ENCODE measurements at places on chromosomes 2 and 18. TPM values are rescaled to one million over a fixed set of nuclear protein-coding genes. Genes with fewer than 3 reads are reported as not detected.

GRCh38 chr2:157788201-157788600 lies 87.9 kb downstream of the ACVR1 start:
- DNase-seq = no peak

DNA sequence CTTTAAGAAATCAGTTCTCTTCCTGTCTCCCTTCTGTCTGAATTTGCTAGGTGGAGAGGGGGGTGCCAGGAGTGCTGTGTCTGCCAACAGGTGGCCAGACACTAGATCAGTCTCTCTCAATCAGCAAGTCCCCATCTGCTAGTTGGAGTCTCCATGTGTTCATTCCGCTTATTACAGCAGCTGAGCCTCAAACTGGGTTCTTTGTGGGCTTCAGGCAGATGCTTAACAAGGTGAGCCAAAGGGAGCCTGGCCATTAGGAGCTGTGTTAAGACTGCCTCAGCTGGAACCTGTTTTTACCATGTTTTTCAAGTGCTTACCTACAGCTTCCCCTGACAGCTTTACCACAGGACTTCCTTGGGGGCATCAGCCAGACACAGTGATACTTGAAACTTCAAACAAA lies 401.9 kb downstream of the LRP1B start:
- DNase-seq = no peak

DNA sequence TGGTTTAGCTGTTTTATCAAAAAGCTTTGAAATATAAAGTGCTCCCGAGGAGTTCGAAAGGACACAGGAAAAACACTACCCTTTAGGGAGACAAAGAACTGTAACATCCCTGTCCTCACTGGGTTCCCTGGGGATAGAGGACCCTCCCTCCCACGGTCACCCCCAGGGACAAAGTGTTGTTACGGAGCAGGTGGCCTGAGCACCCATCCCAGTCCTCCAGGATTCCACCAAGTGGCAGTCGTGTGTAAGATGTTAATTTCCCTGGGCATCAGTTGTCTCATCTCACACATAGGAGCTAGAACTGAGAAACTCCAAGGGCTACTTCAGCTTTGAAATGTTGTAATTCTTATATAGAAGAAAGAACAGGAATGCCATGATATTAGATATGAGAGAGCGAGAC lies 137.7 kb downstream of the ALK start:
- DNase-seq = no peak

- no peak for DNase-seq
Observed at GRCh38 chr2:160635488-160635887, 141.9 kb upstream of the RBMS1 start.

DNA sequence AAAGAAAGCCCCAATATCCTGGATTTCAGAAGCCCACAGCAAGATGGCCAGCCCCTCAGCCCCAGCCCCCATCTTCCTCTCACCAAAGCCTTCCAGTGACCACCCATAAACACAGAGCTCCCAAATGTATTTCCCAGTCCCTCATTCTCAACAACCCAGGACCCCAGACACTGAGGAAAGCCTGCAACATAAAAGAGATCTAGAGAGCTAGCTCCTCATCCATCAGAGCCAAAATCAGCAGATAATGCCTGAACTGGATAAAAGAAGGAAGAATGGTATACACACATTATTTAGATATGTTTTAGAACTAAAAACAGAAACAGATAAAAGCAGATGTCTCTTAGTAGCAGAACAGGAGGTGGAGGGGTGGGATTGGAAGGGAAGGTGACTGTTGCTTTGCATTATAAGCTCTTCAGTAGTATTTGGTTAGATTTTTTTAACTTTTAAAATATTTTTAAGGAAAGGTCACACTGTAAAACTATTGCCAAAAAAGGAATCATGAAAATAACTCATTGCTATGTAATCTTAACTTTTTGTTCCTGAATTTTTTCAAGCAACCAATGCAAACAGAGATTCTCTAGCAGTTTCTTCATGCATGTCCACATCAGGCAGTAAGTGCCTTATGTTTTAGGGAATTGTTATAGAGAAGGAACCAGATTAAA lies 144.2 kb upstream of the PKDCC start:
- DNase-seq = no peak

- no peak for DNase-seq
Observed at GRCh38 chr2:150459281-150459680, 28.2 kb downstream of the RND3 start.

TMEM178A gene
- polyA plus RNA-seq = not detected

GRCh38 chr2:69771461-69771860 lies 29.5 kb downstream of the ANXA4 start:
- no peak for DNase-seq

NETO1 gene
- polyA plus RNA-seq = 3.4 TPM

DNA sequence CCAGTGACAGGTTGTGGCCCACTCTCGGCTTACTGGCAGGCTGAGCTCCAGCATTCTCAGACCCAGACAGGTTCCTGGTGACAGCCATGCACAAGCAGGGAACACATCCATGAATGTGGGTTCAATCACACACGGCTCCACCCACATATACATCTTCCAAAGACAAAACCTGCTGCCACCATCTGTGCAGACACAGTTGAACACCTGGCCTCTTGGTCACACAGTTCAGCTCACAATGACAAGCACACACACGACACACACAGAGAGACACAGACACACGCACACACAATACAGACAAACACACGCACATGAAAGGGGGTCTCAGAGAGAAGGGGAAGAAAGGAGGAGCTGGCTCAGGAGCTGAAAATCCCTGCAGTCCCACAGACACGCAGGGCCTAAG lies 32.1 kb upstream of the PTMA start:
- no peak for DNase-seq

IDH1 gene
- 8.3 TPM for polyA plus RNA-seq

DNA sequence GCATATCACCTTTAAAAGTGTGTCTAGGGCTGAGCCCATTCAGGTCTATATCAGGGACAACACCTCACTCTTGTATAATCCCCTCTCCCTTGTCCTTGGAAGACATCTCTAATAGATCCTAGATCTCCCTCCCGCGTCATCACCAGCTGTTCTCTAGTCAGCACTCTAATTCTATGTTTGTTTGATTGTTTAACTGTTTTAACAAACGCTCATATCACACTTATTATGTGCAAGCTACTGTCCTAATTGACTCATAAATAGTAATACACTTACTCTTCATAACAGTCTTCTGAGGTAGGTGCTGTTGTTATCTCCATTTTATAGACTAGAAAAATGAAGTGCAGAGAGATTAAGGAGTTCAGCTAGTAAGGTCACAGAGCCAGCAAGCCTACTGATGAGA lies 1.6 kb upstream of the ERMN start:
- DNase-seq = no peak

DNA sequence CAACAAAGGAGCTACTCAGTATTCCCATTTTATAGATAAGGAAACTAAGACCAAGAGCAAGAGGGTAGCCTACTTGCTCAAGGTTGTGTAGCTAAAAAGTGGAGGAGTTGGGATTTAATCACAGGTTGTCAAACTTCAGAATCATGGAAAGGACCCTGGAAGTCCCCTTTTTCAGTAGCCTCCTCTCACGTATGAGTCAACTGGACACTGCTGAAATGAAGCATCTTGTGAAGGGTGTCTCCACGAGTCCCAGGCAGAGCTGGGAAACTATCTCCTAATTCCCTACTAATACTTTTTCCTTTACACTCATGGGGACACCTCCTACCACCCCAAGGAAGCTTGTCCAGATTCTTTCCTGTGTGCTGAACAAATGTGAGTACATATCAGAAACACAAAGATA lies 155.8 kb downstream of the RHBDD1 start:
- DNase-seq = no peak

GRCh38 chr2:215637651-215638050 lies 201.8 kb upstream of the FN1 start:
- no peak for DNase-seq

MROH2A gene
- not detected for polyA plus RNA-seq

CTNNA2 gene
- polyA plus RNA-seq = not detected

- no peak for DNase-seq
Observed at GRCh38 chr18:8536231-8536630, 73.0 kb upstream of the RAB12 start.

NGEF gene
- 0.74 TPM for polyA plus RNA-seq

DNA sequence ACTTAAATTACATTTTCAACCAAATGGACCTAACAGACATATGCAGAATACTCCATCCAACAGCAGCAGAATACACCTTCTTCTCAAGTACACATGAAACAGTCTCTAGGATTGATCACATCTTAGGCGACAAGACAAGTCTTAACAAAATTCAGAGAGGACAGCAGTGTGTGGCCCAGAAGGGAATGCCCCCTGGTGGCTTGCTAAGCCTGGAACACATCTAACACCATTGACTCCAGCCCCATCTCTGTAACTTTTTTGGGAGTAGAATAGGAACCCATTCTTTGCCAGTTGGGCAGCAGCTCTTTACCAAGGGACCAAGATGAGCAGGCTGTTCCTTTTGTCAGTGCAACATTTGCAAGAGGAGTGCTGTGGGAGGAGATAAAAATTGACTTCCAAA lies 249.9 kb downstream of the PLCL1 start:
- no peak for DNase-seq

GRCh38 chr2:104848526-104848925 lies 5.4 kb upstream of the POU3F3 start:
- DNase-seq = no peak

NEUROD1 gene
- polyA plus RNA-seq = not detected

GRCh38 chr18:50338122-50338521 lies 36.7 kb upstream of the SKA1 start:
- no peak for DNase-seq

DNA sequence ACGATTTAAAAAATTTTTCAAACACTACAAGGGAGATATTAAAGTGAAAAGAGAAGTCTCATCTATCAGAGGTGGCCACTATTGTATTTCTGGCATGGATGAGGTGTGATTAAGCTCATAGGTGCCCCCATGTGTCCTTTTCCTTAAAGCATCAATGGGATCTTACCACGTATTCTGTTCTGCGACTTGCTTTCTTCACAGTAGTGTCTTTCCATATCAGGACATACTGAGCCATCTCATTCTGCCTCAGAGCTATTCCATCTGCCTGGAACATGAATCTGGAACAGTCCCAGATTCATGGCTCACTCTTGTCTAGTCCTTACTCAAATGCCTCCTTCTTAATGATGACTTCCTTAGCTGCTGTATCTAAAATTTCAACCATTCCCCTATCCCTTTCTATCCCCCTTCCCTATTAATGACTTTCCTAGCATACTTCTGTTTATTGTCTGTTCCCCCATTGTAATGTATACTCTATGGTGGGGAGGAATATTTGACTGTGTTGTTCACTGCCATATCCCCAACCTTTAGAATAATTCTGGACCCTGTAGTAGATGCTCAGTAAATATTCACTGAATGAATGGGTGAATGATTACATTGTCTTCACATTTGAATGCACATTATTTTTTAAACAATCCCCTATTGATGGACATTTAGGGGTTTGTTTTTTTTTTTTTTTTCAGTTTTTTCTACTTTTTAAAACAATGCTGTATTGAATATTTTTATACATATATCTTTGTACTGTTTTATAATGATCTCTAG lies 11.1 kb downstream of the STAMBP start:
- DNase-seq = no peak

GRCh38 chr2:150042500-150043171 lies 444.8 kb downstream of the RND3 start:
- no peak for DNase-seq

- no peak for DNase-seq
Observed at GRCh38 chr2:174524527-174524926, 37.7 kb upstream of the GPR155 start.

SEPTIN10 gene
- polyA plus RNA-seq = 1.8 TPM

GRCh38 chr18:64752707-64753106 lies 603.8 kb upstream of the LINC00305 start:
- DNase-seq = no peak

GRCh38 chr2:154195644-154196195 lies 324.0 kb downstream of the GALNT13 start:
- no peak for DNase-seq

DNA sequence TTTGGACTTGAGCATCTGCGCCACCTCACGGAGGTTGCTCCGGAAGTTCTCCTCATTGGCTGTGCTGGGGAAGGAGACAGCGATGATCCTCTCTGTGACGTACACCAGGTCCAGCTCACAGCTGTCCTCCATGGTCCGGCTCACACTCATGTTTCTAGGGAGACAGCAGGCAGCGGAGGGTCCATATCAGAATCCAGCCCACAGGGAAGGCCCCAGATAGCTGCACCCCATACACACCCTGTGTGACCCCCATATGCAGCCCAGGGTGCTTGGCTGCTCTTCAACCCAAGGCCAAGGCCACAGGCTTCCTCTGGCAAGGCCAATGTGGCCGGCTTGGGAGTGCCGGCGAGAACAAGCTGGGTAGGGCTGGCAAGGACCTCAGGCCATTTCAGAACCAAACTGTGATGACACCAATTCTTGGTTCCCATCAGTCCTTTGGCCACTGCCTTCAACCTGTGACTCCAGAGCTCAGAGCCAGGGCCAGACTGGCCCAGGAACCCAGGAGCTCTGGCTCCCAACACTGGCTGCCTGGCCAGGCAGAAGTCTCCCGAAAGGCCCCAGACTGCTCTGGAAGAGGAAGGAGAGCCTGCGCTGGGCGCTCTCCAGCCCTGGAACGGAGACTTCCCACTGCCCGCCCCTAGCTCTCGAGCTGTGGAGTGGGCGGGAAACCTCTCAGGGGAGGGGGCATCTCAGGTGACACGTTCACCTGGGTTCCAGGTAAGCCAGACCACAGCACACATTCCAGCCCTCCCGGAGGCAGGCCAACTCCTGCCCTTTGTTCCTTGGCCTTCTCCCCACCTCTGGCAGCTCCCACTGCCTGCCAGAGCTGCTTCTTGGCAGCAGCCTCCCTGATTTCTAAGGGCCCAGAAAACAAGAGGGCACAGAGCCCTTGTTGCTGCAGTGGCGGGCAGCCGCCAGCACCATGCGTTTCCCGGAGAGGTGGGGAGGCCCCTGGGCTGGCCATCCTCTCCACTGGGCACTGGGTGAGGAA lies 104.7 kb downstream of the TNS1 start:
- no peak for DNase-seq

GRCh38 chr2:7639476-7639875 lies 722.3 kb downstream of the RNF144A start:
- no peak for DNase-seq

TANC1 gene
- 0.05 TPM for polyA plus RNA-seq

DNA sequence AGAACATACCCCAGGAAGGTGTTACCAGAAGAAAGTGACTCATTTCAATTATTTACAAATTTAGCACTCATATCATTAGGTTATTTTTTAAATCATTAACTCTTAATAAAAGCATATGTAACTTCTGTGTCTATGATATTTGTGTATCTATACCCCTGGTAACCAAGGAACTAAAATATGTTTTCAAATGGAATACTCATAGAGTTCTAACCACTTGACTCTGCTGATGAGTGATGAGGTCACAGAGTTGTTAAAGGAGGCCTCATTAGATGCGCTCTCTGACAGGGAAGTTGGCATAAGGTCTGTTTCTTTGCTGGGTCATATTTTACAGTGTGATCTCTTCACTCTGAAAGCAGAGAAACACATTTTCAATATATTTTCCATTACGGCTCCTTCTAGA lies 73.4 kb downstream of the CCDC150 start:
- no peak for DNase-seq

INPP5D gene
- polyA plus RNA-seq = 101 TPM

DNA sequence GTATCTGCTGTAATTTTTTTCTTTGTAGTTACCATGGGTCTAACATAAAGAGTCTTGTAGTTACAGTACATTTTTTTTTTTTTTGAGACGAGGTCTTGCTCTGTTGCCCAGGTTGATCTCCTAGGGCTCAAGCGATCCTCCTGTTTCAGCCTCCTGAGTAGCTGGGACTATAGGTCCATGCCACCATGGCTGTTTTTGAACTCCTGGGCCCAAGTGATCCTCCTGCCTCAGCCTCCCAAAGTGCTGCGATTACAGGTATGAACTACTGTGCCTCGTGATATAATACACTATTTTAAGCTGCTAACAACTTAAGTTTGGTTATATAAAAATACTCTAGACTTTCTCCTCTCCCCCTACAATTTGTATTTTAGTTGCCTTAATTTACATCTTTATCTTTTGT lies 46.3 kb downstream of the ASB1 start:
- no peak for DNase-seq

All from naive B cell (primary cell).